ENCODE measurements at places on chromosomes 4 and X. TPM values are rescaled to one million over a fixed set of nuclear protein-coding genes. Genes with fewer than 3 reads are reported as not detected.

TMEM144 gene
- total RNA-seq = 12.1 TPM

H2BW2 gene
- not detected for total RNA-seq

PRPS2 gene
- 76.0 TPM for total RNA-seq

CCSER1 gene
- 1.6 TPM for total RNA-seq

ARMCX4 gene
- total RNA-seq = 13.2 TPM

ZXDB gene
- 12.2 TPM for total RNA-seq

SH3BGRL gene
- total RNA-seq = 358 TPM

HCFC1 gene
- 23.5 TPM for total RNA-seq

GPR119 gene
- not detected for total RNA-seq

SLAIN2 gene
- total RNA-seq = 167 TPM

XG gene
- total RNA-seq = 1.1 TPM

AMTN gene
- not detected for total RNA-seq

DNA sequence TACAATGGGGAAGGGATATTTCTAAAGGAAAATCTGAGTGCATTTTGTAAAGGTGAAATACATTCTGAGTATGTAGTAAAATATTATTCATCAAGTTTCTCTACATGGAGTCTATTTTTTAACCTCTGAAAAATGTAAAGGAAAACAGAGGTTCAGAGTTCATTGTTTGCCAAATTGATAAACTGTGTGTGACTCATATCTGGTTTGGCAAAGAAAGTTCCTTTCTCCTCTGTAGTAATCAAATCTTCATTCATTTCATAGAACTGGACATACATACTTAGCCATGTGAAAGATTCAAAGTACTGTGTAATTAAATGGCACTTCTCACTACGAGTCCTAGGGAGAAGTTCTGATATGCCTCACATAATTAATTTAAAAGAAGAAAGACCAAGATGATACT, 61.6 kb downstream of the HPGD start:
- DNase-seq = no peak

DNA sequence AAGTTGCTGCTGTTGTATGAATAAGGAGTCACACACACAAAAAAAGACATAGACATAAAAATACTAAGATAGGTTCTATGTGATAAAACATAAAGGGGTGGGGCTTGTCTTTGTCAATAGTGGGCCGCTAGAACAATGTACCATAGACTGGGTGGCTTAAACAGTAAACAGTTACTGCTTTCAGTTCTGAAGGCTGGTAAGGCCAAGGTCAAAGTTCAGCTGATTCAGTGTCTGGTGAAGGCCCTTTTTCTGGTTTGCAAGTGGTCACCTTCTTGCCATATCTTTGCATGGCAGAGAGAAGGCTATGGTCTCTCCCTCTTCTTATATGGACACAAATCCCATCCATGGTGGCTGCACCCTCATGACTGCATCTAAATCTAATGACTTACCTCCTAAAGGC, 1980.7 kb downstream of the PCDH7 start:
- no peak for DNase-seq

GRCh38 chrX:47200385-47201150, 6.9 kb downstream of the UBA1 start:
- DNase-seq = no peak

GRCh38 chr4:173057442-173057841, 111.2 kb upstream of the GALNT7 start:
- DNase-seq = no peak

GRCh38 chr4:179855469-179855868, 2387.7 kb upstream of the TENM3 start:
- no peak for DNase-seq

- no peak for DNase-seq
Observed at GRCh38 chrX:72373136-72373535, 67.4 kb upstream of the CITED1 start.

- peak; percentile 62 for DNase-seq
Observed at GRCh38 chr4:144645631-144646522, at the start of gene HHIP. TSS of gene HHIP (plus strand) at chr4:144646156. CDS start at chr4:144646676, 520 bp downstream.

DNA sequence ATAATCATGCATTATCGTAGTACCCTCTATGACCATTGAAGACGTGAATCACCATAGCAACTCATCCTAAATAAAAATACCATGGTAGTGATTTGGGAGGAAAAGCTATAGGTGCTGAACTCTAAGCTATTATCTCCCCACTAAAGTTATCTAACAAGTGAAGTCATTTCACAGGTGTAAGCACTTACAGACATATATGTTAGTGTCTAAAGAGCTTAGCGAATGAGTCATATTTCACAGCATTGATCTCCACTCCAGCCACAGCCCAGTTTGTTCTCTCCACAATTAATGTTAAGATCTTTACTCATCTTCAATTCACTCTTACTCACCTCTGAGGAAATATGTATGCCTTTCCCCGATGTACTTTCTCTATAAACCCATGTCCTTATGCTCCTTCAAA, 57.0 kb downstream of the DCAF8L1 start:
- DNase-seq = no peak

DNA sequence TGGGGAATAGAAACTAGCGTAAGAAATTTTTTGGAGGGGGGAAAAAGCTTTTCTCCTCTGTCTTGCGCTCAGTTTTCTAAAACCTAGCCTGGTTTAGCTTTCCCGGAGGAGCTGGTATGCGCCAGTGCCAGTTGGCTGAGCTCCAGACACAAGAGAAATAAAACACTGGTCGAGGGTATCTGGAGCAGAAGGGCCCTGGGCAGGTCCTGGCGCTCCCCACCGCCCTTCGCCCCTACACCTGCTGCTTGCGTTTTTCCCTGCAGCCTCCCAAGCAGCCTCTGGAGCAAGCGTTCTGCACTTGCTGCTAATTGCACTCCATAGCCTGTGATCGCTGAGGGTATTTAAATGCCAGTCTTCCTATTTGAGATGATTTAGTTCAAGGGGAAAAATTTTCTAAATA, 816 bp downstream of the EREG start:
- DNase-seq = peak; percentile 66

GRCh38 chr4:14787221-14787620, 215.1 kb upstream of the CPEB2 start:
- DNase-seq = no peak

DNA sequence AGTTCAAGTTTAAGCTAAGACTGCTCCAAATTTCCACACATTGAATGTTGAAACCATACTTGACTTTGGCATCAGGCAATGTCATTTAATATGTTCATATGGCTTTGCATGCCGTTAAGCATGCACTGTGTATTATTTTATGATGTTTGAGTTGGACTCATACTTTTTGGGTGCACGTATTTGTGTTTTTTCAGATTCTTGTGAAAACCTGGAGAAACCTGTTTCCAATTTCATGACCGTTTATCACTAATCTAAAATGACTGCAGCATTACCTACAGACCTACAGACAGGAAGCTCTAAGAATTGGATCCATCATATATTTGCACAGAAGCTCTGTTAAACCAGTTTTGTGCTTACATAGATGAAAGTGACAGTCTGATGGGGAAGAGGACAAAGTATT, 1093.0 kb upstream of the INTU start:
- no peak for DNase-seq

- DNase-seq = peak; percentile 25
Observed at GRCh38 chr4:659851-660250, 14.2 kb downstream of the ATP5ME start.

- no peak for DNase-seq
Observed at GRCh38 chrX:8647176-8647575, 84.8 kb downstream of the ANOS1 start.

DNA sequence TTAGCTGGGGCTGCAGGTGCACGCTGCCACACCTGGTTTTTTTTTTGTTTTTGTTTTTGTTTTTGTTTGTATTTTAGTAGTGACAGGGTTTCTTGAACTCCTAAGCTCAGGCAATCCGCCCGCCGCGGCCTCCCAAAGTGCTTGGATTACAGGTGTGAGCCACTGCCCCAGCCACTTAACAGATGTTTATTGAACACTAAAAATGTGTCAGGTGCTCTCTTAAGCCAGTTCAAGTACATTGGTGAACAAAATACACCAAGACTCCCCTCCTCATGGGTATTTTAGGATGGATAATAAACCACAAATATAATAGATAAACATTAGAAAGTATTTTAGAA, 69.9 kb downstream of the TRAPPC11 start:
- DNase-seq = no peak

DNA sequence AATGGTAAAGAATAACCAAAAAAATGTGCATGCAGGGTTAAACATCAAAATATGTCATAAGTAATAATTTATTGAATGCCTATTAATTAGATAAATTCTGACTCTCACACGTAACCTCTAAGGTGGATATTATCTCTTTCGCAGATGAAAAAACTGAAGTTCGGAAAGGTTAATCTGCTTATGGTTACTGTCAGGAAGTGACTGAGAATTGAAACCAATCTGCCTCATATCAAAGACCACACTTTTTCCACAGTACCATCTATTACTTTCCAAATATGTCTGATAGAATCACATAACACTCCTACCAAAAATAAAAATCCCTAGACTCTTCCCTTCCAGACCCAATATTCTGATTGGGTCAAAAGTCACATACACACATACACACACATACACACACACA, 6.2 kb downstream of the CHIC2 start:
- DNase-seq = no peak

DNA sequence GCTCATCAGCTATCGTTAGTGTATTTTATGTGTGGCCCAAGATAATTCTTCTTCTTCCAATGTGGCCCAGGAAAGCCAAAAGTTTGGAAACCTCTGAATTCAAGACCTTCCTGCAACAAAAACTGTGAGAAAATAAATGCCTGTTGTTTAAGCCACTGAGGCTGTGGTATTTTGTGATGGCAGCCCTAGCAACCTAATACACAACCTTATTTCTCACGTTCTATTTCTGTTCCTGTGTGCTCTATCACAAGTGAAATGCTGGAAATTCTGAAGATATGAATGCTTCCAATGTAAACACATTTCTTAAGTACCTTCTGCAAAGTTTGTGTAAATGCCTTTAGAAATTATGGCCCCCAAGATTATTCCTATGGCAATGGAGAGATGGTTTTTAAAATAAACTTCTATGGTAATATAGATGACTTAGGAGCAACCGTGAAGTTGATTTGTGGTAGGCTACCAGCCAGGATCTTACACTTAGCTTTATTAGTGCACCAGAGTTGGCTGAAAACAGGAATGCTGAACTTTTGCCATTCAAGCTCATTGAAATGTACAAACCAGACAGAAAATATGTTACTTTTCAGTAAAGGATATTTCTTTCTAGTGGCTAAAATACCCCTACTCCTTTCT, 148.0 kb downstream of the USP46 start:
- no peak for DNase-seq

GRCh38 chrX:75181721-75182120, 25.6 kb upstream of the ABCB7 start:
- no peak for DNase-seq

DNA sequence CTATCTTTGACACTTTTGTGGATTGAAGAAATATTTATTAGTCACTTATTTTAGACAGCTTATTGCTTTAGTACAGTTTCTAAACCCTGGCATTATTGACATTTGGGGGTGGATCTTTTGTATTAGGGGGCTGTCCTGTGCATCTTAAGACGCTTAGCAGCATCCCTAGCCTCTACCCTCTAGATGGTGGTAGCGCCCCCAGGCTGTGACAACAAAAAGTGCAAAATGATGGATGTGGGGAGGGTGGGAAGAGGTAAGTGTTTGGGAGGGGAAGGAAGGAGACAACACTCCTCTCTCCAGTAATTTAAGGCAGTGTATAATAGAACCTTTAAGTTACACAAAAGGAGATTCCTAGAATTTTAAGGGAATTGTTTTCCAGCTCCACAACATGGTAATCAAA, 1210.6 kb downstream of the C4orf33 start:
- no peak for DNase-seq

DNA sequence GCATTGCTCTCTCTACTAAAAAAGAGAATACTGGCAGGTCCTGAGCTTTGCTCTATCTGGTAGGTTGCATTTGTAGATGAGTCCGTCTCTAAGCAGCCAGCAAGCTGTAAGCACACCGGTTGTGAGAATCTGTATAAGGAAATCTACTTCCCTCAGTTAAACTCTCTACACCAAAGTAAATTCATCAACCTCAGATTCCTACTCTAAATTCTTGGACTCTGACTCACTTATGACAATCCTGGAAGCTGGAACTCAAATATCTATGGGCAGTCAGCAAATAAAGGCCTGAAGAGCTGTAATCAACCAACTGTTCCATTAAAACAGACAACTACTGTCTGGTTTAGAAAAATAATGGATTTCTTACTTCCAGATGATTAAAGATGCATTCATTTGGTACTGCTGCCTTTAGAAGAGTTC, 37.9 kb downstream of the FAT1 start:
- no peak for DNase-seq

- DNase-seq = no peak
Observed at GRCh38 chr4:7999279-7999678, 59.6 kb upstream of the AFAP1 start.

DNA sequence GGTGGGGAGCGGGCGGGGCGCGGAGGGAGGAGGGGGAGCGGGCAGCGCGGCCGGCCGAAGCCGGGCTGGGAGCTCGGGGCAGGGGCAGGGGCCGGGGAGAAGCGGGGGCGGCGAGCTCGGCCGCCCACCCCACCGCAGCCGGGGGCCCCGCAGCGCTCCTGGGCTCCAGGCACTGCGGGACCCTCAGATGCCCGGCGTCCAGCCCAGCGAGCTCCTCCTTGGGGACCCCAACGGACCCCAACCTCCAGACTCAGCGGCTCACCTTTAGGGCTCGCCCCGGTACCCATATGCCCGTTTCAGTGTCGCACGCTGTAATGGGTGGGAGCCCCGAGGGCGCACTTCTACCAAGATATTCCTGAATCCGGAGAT, 357 bp upstream of the ADGRG2 start:
- DNase-seq = no peak

- DNase-seq = no peak
Observed at GRCh38 chrX:64342811-64343210, 52.4 kb downstream of the MTMR8 start.

GRCh38 chr4:183988874-183989273, 83.8 kb downstream of the STOX2 start:
- DNase-seq = no peak

GRCh38 chr4:141395246-141395830, 174.6 kb downstream of the ZNF330 start:
- DNase-seq = no peak

DNA sequence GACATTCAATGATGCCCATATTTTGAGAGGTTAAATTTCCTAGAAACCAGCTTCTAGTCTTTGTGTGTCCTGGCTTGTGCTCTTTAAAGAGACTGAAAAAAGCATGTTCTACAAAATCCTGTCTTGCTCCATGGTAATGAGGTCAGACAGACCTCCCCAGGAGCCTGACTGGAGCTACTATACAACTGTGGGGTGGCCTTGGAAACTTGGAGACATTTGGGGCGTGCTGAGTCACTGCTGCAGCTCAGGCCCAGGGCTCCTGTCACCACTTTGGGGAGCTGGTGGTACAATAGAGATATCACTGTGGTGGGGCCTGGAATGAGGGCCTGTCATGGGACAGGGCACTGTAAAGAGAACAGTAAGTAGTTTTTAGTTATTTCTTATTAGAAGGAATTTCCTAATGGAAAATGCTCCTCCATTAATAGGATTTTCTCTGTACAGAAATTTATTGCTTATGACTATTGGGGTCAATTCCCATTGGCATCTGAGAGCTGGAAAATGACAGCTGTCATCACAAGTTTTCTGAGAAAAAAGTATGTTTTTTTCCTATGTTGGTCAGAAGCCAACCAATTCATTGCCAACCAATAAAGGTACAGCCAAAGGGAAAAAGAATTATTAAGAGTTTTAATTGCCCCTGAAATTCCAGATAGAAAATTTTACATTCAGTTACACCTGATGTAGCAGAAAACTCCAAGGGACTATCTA, 207.4 kb upstream of the JADE1 start:
- DNase-seq = no peak

Measured in sigmoid colon (tissue), 7 donors.